ENCODE measurements at places on chromosomes 6 and 20. TPM values are rescaled to one million over a fixed set of nuclear protein-coding genes. Genes with fewer than 3 reads are reported as not detected.

The DEFB132 gene
- not detected for total RNA-seq

The DEFB110 gene
- not detected for total RNA-seq

The C4B gene
- total RNA-seq, result 1.8 TPM

The PPP1R3G gene
- total RNA-seq, result 1.2 TPM

The COL21A1 gene
- 0.85 TPM for total RNA-seq

The IRF4 gene
- not detected for total RNA-seq

The RIN2 gene
- total RNA-seq, result 100 TPM

The CCN5 gene
- total RNA-seq, result 0.66 TPM

The F13A1 gene
- not detected for total RNA-seq

The NFATC2 gene
- total RNA-seq, result 1.5 TPM

Measured in endothelial cell of coronary artery (primary cell).